ENCODE measurements at places on chromosomes 7 and 10. TPM values are rescaled to one million over a fixed set of nuclear protein-coding genes. Genes with fewer than 3 reads are reported as not detected.

GRCh38 chr10:32437334-32437733 lies 8.6 kb upstream of the CCDC7 start:
- DNase-seq = no peak

The SEMA4G gene
- polyA plus RNA-seq = 61.7 TPM

GRCh38 chr10:56991591-56992069 lies 630.6 kb upstream of the ZWINT start:
- DNase-seq = no peak

DNA sequence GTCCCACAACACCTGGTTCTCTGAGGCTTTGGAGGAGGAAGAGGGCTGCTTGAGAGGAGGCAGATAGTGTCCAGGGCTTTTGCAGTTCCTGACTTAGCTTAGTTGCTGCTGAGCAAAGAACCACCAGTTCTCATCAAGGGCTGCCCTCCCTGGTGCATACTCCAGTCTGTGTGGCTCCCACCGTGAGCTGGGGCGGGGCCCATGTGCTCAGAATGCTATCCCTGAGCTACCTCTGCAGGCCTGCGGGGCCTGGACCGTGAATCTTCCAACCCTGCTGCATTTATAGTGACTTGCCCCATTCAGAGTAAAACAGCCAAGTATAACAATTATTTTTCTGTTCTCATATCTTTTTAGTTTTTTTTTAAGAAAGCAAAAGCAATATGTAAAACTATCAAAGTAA lies 49.2 kb downstream of the TACR2 start:
- no peak for DNase-seq

The RNF148 gene
- 0.36 TPM for polyA plus RNA-seq

- peak; percentile 54 for DNase-seq
Observed at GRCh38 chr10:45420453-45421192, 46.6 kb downstream of the ALOX5 start.

- DNase-seq = no peak
Observed at GRCh38 chr10:28717656-28718201, 40.4 kb downstream of the BAMBI start.

The PNLIPRP2 gene
- not detected for polyA plus RNA-seq

The PTF1A gene
- not detected for polyA plus RNA-seq

- no peak for DNase-seq
Observed at GRCh38 chr7:141738592-141739013, 445 bp downstream of the SSBP1 start.

- no peak for DNase-seq
Observed at GRCh38 chr10:49323896-49324270, 24.9 kb downstream of the C10orf71 start.

- DNase-seq = no peak
Observed at GRCh38 chr10:86325158-86325557, 41.4 kb downstream of the GRID1 start.

- DNase-seq = no peak
Observed at GRCh38 chr10:37754538-37755323, 102.7 kb downstream of the ZNF248 start.

- no peak for DNase-seq
Observed at GRCh38 chr10:108632144-108632543, 1291.2 kb downstream of the XPNPEP1 start.

The SFTPA1 gene
- not detected for polyA plus RNA-seq

Measured in renal pelvis (tissue), 12 donors.